ENCODE measurements at places on chromosomes 5 and 9.

DNA sequence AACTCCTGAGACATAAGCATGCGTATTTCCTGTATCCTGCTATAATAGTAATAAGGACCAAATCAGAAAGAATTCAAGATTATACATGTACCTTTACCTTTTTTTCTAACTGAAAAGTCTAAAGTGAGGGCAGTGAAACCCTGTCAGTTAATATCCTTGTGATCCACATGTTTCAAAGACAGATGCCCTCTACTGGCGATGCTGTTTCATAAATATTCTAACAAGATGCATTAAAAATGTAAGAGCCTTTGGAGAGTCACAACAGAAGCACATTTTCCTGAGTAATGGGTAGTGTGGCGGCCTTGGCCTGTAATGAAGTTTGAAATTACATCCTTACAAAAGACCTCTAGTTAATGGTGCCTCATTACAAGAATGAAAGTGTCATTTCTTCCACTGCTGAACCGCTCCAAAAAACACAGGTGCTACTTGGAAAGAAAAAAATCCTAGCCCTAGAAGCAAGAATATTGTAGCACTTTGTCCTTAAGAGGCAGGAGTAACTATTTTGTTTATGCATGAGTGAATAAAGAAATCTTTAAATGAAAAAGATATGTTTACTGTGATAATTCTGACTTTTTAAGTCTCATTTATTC is 232.6 kb downstream of the EPB41L4A start:
- no peak for DNase-seq

- DNase-seq, result no peak
Measured at GRCh38 chr9:3371842-3372241, 154.0 kb downstream of the RFX3 start.

- no peak for DNase-seq
Measured at GRCh38 chr9:109974918-109975276, 194.9 kb downstream of the PALM2AKAP2 start.

- no peak for DNase-seq
Measured at GRCh38 chr9:29769019-29769418, 2195.7 kb upstream of the C9orf72 start.

- DNase-seq, result no peak
Measured at GRCh38 chr5:161306351-161306995, 240.1 kb downstream of the GABRB2 start.

Data from stimulated activated CD8-positive, alpha-beta memory T cell treated with anti-CD3 and anti-CD28 coated beads, Interleukin-7, amount 100 ng/mL, for 1 hour (primary cell).